Osteocyte (in vitro differentiated cells): ENCODE measurements at places on chromosomes 2 and 18. TPM values are rescaled to one million over a fixed set of nuclear protein-coding genes. Genes with fewer than 3 reads are reported as not detected.

DNA sequence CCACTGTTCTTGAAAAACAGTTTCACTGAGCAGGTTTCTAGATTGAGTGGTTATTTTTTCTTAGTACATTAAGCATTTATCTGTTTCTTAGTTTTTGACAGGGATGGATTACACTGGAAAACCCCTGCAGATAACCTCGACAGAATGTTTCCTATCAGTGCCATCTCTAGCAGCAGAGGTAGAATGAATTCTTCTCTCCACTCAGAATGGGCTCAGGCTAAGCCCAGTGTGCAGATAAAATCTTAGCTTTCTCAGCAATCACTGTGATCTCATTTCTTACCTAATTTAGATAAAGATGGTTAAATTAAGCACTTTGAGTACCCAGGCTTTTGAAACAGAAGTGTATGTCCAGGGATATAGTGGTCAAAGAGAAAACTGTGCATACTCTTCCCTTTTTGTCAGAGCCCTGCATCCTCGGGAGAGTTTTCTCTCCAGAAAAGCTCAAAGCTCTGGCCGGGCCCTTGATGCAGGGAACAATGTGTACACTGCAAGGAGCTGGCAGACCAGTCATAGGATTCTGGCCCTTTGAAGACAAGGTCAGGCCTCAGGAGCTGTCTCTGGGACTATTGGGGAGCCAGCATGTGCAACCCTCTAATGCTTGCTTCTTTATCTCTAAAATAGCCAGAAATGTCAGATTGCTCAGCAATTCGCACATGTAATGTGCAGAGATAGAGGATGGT is 10.6 kb upstream of the AKAIN1 start:
- H3K27ac ChIP-seq = no peak overlapping the region
- DNase-seq = no peak
- no peaks in the 10 kb centered on the region for H3K4me1 ChIP-seq
- no peaks in the 10 kb centered on the region for H3K27me3 ChIP-seq

DNA sequence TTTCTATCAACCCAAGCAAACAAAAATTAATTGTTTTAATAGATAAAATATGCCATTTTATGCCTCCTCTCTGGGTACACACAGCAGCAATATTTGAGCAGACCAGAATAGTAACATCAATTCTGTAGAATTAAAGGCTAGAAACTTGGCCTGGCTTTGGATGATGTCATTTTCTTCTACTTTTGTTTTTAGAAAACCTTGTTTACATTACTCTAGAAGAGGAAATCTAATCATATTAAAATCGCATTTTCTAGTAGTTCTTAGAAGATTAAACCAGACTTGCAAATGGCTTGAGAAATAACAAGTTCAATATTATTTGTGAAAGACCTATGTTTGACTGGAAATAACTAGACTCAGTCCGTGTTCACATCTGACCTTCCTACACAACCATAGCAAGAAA is 102.3 kb upstream of the RFX8 start:
- H3K4me1 ChIP-seq = no peaks in the 10 kb centered on the region
- no peak overlapping the region for H3K4me3 ChIP-seq
- no peak overlapping the region for H3K27ac ChIP-seq
- peaks cover 58% of the 10 kb centered on the region for H3K27me3 ChIP-seq

GRCh38 chr2:35963824-35964223 is 391.8 kb upstream of the CRIM1 start:
- H3K36me3 ChIP-seq = no peaks in the 10 kb centered on the region
- H3K27ac ChIP-seq = no peak overlapping the region
- no peaks in the 10 kb centered on the region for H3K4me1 ChIP-seq
- H3K4me3 ChIP-seq = no peak overlapping the region

DNA sequence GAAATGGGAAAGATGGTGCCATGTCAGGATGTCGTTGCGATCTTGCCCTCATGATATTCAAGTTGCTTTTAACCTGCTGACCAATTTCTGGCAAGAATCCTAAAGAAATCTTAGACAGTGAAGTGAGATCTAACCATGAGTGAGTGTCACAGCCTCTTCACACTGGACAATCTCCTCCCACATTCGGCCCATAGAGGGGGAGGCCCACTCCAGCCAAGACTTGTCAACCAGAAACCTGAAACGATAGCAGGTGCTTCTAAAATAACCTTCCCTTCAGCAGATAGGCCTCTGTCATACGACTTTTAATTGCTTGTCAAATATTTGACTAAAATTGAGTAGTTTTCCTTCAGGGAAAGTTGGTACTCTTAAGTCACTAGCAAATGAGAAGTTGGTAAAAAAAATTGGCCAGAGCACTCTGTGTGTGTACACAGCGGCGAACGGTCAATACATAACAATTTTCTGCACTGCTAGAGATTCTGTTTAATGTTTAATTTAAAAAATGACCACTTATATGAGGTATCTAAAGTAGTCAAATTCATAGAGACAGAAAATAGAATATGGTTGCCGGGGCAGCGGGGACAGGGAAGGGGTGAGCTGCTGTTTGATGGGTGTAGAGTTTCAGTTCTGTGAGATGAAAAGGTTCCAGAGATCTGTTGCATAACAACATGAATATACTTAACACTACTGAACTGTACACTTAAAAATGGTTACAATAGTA is 110.2 kb downstream of the VAPA start:
- no peaks in the 10 kb centered on the region for H3K4me1 ChIP-seq
- no peaks in the 10 kb centered on the region for H3K27me3 ChIP-seq
- H3K27ac ChIP-seq = no peak overlapping the region
- H3K36me3 ChIP-seq = no peaks in the 10 kb centered on the region
- DNase-seq = peak; percentile 23
- H3K4me3 ChIP-seq = no peak overlapping the region

GRCh38 chr2:155364766-155365165 is 666.3 kb downstream of the KCNJ3 start:
- peaks cover 7% of the 10 kb centered on the region for H3K27me3 ChIP-seq
- H3K4me3 ChIP-seq = no peak overlapping the region
- no peaks in the 10 kb centered on the region for H3K36me3 ChIP-seq
- DNase-seq = no peak
- no peak overlapping the region for H3K27ac ChIP-seq
- H3K4me1 ChIP-seq = no peaks in the 10 kb centered on the region

GRCh38 chr2:132788310-132788838 is 118.4 kb upstream of the LYPD1 start:
- no peaks in the 10 kb centered on the region for H3K4me1 ChIP-seq
- no peaks in the 10 kb centered on the region for H3K36me3 ChIP-seq
- H3K27ac ChIP-seq = no peak overlapping the region
- H3K4me3 ChIP-seq = no peak overlapping the region

DNA sequence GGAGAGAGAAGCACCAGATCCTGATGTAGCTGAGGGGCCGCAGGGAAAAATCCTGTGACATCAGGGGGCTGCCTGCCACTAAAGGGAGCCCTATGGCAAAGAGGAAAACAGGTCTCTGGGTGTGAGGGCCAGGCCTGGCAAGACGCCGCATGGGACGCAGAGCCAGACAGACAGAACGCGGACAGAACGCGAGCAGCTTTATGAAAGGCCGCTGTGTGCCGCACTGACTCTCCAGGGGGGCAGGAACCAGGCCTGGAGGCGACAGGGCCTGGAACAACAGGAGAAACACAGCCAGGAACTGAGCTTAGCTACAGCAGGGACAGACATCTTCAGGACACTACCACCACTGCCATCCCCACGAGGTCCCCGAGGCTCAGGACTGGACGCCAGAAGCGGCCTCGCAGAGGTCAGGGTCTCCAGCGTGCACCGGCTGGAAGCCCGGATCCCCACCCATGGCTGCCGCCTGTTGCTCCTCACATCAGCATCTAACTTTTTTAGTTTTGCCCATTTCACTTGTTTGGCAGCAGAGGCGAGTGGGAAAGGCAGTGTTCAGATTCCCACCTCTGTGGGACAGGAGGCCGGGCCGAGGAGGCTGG is 131.6 kb downstream of the VAPA start:
- peaks cover 5% of the 10 kb centered on the region for H3K36me3 ChIP-seq
- H3K27ac ChIP-seq = no peak overlapping the region
- H3K4me3 ChIP-seq = no peak overlapping the region
- no peaks in the 10 kb centered on the region for H3K27me3 ChIP-seq
- H3K4me1 ChIP-seq = peaks cover 15% of the 10 kb centered on the region
- DNase-seq = no peak

GRCh38 chr2:8030573-8031303 is 651.1 kb upstream of the ID2 start:
- no peak overlapping the region for H3K4me3 ChIP-seq
- peaks cover 4% of the 10 kb centered on the region for H3K27me3 ChIP-seq
- no peaks in the 10 kb centered on the region for H3K36me3 ChIP-seq
- no peak overlapping the region for H3K27ac ChIP-seq
- DNase-seq = peak; percentile 53
- no peaks in the 10 kb centered on the region for H3K4me1 ChIP-seq

GRCh38 chr2:215531284-215531683 is 95.4 kb upstream of the FN1 start:
- H3K27me3 ChIP-seq = no peaks in the 10 kb centered on the region
- H3K36me3 ChIP-seq = peaks cover 2% of the 10 kb centered on the region
- no peak overlapping the region for H3K4me3 ChIP-seq
- DNase-seq = no peak
- peaks cover 86% of the 10 kb centered on the region for H3K4me1 ChIP-seq

DNA sequence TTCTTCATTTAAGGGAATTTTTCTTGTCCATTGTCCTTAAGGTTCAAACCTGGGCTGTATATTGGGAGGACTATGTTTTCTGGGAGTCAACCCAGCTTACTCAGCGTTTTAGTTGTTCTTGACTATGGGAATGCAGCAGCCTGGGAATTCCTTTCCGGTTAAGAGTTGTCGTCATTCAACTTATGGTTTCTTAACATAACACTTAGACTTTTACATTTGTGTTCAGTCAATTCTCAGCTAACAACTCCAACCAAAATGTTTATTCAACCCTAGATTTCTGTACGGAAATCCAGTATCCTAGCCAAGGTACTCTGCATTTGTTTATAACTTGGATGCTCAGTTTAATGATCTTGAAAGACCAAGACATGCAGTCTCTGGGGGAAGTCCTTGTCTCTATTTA is 960.9 kb downstream of the CBLN2 start:
- H3K27ac ChIP-seq = no peak overlapping the region
- no peak overlapping the region for H3K4me3 ChIP-seq
- H3K4me1 ChIP-seq = no peaks in the 10 kb centered on the region
- DNase-seq = no peak

CHST10 gene
- total RNA-seq = 14.4 and 17.3 TPM in 2 replicates

LGALSL gene
- 7.4 and 9.5 TPM in 2 replicates for total RNA-seq

LIPG gene
- not detected in 2 replicates for total RNA-seq

PROKR1 gene
- not detected in 2 replicates for total RNA-seq

PDE1A gene
- total RNA-seq = 1.5 and 1.8 TPM in 2 replicates

CAPN10 gene
- 37.7 and 40.3 TPM in 2 replicates for total RNA-seq
